ENCODE measurements at places on chromosomes 7 and 10.

GRCh38 chr7:128166603-128167041 lies 74.5 kb upstream of the LEP start:
- H3K27me3 ChIP-seq: peaks cover 69% of the 10 kb centered on the region
- DNase-seq: no peak
- no peaks in the 10 kb centered on the region for H3K36me3 ChIP-seq
- peak overlapping the region; percentile 29 for H3K4me3 ChIP-seq

- H3K27ac ChIP-seq: no peak overlapping the region
- no peaks in the 10 kb centered on the region for H3K4me1 ChIP-seq
- H3K27me3 ChIP-seq: no peaks in the 10 kb centered on the region
- H3K4me3 ChIP-seq: no peak overlapping the region
These were observed 167.7 kb downstream of the TRIL start for GRCh38 chr7:28790467-28790866.

DNA sequence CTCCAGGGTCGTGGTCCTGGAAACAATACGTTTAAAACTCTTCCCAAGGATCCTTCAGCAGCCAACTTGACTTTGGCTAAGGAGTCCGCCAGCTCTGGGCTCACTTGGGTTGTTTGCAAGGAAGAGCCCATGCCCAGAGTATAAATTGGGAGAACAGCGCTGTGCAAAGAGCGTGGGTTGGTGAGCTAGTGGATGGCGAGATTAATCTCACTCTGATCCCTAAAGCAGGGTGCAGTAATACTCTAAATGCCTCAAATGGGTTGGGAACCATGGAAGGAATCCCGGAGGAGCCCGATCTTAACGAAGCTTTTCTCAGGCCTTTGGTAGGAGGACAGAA lies 495 bp upstream of the SDHAF3 start:
- H3K27ac ChIP-seq: peak overlapping the region; percentile 68
- peak overlapping the region; percentile 60 for H3K4me3 ChIP-seq
- no peak for DNase-seq
- no peaks in the 10 kb centered on the region for H3K4me1 ChIP-seq
- no peaks in the 10 kb centered on the region for H3K27me3 ChIP-seq
- H3K36me3 ChIP-seq: no peaks in the 10 kb centered on the region

DNA sequence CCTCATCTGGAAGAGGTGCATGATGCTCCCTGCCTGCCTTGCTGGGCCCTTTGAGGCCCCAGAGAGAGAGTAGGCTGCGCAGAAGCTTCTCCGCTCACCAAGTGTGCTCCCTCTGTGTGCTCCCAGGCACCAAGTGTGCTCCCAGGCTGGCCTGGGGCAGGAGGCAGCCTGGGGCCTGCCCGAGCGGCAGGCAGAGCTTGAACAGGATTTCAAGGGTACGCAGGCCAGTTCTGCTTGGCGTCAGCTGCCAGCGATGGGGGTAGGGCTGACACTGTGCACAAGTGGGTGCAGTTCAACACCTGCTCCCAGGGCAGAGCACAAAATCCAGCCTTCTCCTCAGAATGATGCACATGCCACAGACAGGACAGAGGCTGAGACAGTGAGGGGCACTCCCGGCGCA lies 119.7 kb downstream of the FAM53B start:
- no peak for DNase-seq
- H3K27ac ChIP-seq: no peak overlapping the region
- no peaks in the 10 kb centered on the region for H3K27me3 ChIP-seq
- no peaks in the 10 kb centered on the region for H3K36me3 ChIP-seq
- no peak overlapping the region for H3K4me3 ChIP-seq

Data from breast epithelium (tissue), 4 donors.